ENCODE measurements at places on chromosomes 12 and 14.

GRCh38 chr12:122031342-122032216 is 9.9 kb downstream of the BCL7A start:
- peak; percentile 41 for DNase-seq

DNA sequence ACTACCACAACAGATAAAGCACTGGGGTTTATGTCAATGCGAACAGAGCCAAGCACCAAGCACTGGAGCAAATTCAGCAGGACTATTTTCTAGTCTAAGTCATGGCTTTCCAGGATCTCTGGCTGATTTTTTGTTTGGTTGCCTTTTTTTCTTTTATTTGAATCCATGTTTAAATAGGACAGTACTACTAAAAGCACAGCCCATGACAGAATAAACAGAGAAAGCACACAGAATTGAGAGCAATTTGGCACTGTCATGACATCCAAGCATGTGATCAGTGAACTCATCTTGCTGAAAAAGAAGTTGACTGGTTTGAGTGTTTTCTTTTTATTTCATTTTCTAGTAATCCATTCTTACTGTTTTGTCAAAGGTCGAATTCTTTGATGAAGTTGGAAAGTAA is 23.1 kb upstream of the RERG start:
- no peak for DNase-seq

DNA sequence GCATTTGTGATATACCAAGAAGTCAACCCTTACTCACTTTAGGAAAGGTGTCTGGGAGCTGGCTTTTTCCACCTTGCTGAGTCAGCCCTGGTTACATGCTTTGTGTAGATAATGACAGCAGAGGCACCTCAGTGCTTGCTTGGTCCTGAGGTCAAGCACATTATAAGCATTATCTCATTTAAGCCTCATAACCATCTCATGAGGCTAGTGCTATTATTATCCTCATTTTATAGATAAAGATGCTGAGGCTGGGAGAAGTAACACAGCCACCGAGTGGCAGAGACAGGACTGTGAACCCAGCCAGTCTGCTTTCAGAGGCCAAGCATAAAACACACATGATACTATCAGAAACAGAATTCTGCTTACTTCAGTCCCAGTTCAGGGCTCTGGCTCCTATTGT is 29.4 kb downstream of the MAX start:
- no peak for DNase-seq

DNA sequence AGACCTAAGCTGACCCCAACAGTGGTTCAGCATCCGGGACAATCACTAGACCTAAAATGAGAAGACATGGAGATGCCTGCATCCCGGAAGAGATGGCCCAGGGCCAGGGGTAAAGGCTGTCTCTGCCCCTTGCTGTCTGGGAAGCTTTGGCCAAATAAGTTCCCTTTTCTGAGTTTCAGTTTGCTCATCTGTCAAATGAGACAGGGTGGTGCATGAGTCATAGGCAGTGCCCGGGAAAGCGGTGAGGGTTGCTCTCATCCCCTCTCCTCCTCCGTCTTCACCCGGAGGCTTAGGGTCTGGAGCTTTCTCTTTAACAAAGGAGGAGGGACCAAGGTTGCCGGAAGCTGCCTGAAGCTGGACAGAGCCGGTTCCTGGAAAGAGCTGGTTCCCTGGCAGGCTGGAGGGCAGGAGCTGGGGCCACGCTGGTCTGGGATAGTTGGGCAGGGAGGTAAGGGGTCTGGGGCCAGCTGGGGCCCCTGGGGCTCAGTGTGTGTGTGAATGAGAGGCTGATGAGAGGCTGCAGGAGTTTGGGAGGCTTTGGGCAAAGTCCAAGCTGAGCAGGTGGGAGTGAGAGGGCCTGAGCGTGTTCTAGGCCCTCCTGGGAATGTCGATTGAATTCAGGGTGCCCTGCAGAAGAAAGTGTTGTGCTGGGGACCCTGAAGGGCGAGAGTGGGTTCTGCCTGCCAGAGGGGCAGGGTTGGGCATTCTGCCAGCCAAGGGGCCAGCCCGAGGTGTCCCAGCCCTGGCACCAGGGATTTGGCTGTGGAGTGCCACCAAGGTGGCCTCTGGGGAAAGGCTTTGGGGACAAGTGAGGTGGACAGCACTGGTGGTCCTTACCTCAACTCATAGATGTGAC is at the start of gene SDSL:
Gene SDSL (plus strand): TSS at position 351 of the 856 bp plus-strand sequence. CDS start 5,603 bp downstream, outside the sequence.
- DNase-seq = peak; percentile 44

- no peak for DNase-seq
These were observed 207.9 kb downstream of the SYNE2 start for GRCh38 chr14:64060648-64061096.

- no peak for DNase-seq
These were observed 29.8 kb upstream of the PYGL start for GRCh38 chr14:50974118-50974517.

GRCh38 chr12:79673354-79673753 is 17.4 kb downstream of the PAWR start:
- no peak for DNase-seq

GRCh38 chr12:66742508-66743367 is 63.9 kb upstream of the GRIP1 start:
- DNase-seq = no peak

Data from omental fat pad (tissue), 4 donors.